Suprapubic skin (tissue), 4 donors: ENCODE measurements at places on chromosomes 1 and 21.

DNA sequence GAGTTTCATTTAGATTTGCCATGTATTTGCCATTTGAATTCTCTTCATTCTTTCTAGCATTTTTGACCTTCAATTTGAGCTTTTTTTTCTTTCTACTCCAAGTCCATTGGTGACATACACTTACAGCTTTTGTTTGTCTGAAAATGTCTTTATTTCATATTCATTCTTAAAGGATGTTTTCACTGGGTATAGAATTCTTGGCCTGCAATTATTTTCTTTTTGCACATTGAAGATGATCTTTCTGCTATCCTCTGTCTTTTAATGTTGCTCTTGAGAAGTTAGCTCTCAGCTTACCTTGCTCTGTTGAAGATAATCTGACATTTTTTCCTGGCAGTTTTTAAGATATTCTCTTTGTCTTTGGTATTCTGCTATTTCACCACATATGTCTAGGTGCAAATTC lies 16.6 kb upstream of the TINAGL1 start:
- no peaks in the 10 kb centered on the region for H3K36me3 ChIP-seq
- no peak for DNase-seq
- H3K27ac ChIP-seq, result no peak overlapping the region
- peaks cover 7% of the 10 kb centered on the region for H3K27me3 ChIP-seq
- H3K4me1 ChIP-seq, result peaks cover 4% of the 10 kb centered on the region

DNA sequence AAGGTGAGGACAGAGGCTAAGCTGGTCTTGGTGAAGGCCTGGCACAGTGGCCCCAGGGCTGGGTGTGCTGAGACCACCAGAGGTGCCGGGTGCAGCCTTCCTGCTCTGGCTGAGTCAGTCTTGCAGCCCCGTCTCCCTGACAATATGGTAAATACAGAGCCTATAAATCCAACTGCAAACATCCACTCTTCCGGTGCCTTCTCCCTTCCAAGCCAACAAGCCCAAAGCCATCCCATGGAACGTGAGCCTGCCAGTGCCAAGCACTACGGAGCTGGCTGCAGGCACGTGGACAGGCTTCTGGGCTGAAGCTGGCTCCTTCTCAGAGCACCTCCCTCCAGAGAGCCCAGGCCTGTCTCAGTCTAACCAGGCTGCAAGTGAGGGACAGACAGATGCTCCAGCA lies 70.0 kb downstream of the TRABD2B start:
- H3K27ac ChIP-seq, result peak overlapping the region; percentile 37
- peaks cover 3% of the 10 kb centered on the region for H3K27me3 ChIP-seq
- H3K4me3 ChIP-seq, result no peak overlapping the region
- DNase-seq, result no peak
- H3K4me1 ChIP-seq, result peaks cover 21% of the 10 kb centered on the region

GRCh38 chr1:21586846-21587601 lies 77.8 kb downstream of the ALPL start:
- DNase-seq, result no peak
- H3K4me1 ChIP-seq, result peaks cover 34% of the 10 kb centered on the region
- no peak overlapping the region for H3K4me3 ChIP-seq
- no peak overlapping the region for H3K27ac ChIP-seq
- peaks cover 36% of the 10 kb centered on the region for H3K27me3 ChIP-seq

DNA sequence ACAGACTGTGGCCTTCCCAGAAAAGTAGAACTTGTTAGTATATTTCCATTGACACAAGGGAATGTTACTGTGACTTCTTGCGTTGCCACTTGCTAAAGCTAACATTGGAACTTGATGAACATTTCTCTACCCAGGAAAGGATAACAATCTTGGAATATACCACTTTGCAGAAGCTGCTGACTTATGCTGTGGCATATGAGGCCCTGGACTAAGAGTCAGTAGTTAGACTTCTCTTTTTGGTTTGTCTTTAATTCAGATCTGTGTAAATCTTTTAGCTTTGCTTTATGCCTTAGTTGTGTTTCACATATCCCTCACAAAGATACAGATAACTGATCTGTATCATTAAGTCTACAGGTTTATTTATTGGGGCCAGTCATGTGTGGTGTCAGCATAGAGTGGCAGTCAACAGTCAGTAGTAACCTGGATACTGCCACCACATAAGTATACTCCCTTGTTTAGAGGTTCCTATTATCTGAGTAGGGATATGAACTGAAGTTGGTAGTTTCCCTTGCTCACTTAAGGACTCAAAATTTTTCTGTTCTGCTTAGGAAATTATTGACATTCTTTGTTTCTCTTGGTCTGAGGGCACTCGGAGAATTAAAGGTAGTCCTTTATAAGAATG lies 14.7 kb downstream of the RNF2 start:
- no peak for DNase-seq
- H3K27me3 ChIP-seq, result no peaks in the 10 kb centered on the region
- peaks cover 16% of the 10 kb centered on the region for H3K4me1 ChIP-seq

- H3K27ac ChIP-seq, result peak overlapping the region; percentile 42
- no peaks in the 10 kb centered on the region for H3K27me3 ChIP-seq
- H3K36me3 ChIP-seq, result no peaks in the 10 kb centered on the region
- H3K4me1 ChIP-seq, result peaks cover 10% of the 10 kb centered on the region
- H3K4me3 ChIP-seq, result no peak overlapping the region
Observed at GRCh38 chr1:111227851-111228747, 586 bp downstream of the CHI3L2 start.

DNA sequence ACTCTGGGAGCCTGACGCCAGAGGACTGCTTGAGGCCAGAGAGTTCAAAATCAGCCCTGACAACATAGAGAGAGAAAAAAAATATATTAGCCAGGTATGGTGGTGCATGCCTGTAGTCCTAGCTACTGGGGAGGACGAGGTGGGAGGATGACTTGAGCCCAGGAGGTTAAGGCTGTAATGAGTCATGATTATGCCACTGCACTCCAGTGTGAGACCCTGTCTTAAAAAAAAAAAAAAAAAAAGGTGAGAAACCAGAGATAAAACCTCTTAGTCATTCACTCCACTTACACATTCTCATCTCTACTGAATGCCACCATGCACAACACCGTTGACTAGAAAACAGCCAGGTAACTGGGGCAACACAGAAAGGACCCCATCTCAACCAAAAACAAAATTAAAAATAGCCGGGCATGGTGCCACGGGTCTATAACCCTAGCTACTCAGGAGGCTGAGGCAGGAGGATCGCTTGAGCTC lies 178.1 kb downstream of the SLC45A1 start:
- H3K36me3 ChIP-seq, result peaks cover 24% of the 10 kb centered on the region
- H3K27me3 ChIP-seq, result no peaks in the 10 kb centered on the region
- H3K27ac ChIP-seq, result peak overlapping the region; percentile 61
- no peak overlapping the region for H3K4me3 ChIP-seq
- peaks cover 19% of the 10 kb centered on the region for H3K4me1 ChIP-seq
- DNase-seq, result no peak

- H3K27ac ChIP-seq, result no peak overlapping the region
- no peak overlapping the region for H3K4me3 ChIP-seq
- peaks cover 45% of the 10 kb centered on the region for H3K36me3 ChIP-seq
Observed at GRCh38 chr21:41405321-41405720, 20.7 kb upstream of the MX1 start.

GRCh38 chr1:51172811-51173210 lies 63.3 kb upstream of the RNF11 start:
- DNase-seq, result no peak
- H3K4me1 ChIP-seq, result no peaks in the 10 kb centered on the region
- no peaks in the 10 kb centered on the region for H3K27me3 ChIP-seq
- no peak overlapping the region for H3K27ac ChIP-seq
- H3K36me3 ChIP-seq, result no peaks in the 10 kb centered on the region

- H3K27ac ChIP-seq, result no peak overlapping the region
- H3K4me1 ChIP-seq, result no peaks in the 10 kb centered on the region
- DNase-seq, result no peak
- H3K4me3 ChIP-seq, result no peak overlapping the region
Observed at GRCh38 chr1:166064313-166064926, 102.4 kb downstream of the FAM78B start.

DNA sequence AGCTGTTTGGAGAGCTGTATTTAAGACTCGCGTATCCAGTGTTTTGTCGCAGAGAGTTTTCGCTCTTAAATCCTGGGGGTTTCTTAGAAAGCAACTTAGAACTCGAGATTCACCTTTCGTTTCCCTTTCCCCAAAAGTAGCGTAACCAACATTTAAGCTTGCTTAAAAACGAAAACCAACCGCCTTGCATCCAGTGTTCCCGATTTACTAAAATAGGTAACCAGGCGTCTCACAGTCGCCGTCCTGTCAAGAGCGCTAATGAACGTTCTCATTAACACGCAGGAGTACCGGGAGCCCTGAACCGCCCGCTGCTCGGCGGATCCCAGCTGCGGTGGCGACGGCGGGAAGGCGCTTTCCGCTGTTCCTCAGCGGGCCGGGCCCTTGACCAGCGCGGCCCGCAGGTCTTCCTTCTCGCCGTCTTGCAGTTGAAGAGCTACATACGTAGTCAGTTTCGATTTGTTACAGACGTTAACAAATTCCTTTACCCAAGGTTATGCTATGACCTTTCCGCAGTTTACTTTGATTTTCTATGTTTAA lies 1.9 kb downstream of the OLIG1 start:
- H3K4me3 ChIP-seq, result peak overlapping the region; percentile 49
- H3K27me3 ChIP-seq, result peaks cover 100% of the 10 kb centered on the region
- peaks cover 25% of the 10 kb centered on the region for H3K4me1 ChIP-seq

GRCh38 chr1:61424382-61424781 lies 300.6 kb downstream of the TM2D1 start:
- peaks cover 8% of the 10 kb centered on the region for H3K36me3 ChIP-seq
- H3K4me3 ChIP-seq, result no peak overlapping the region
- no peak for DNase-seq
- H3K4me1 ChIP-seq, result peaks cover 17% of the 10 kb centered on the region

- no peak overlapping the region for H3K4me3 ChIP-seq
- no peak overlapping the region for H3K27ac ChIP-seq
- DNase-seq, result no peak
- peaks cover 5% of the 10 kb centered on the region for H3K4me1 ChIP-seq
- H3K27me3 ChIP-seq, result no peaks in the 10 kb centered on the region
- no peaks in the 10 kb centered on the region for H3K36me3 ChIP-seq
Observed at GRCh38 chr1:176789571-176790090, 326.7 kb downstream of the PAPPA2 start.

DNA sequence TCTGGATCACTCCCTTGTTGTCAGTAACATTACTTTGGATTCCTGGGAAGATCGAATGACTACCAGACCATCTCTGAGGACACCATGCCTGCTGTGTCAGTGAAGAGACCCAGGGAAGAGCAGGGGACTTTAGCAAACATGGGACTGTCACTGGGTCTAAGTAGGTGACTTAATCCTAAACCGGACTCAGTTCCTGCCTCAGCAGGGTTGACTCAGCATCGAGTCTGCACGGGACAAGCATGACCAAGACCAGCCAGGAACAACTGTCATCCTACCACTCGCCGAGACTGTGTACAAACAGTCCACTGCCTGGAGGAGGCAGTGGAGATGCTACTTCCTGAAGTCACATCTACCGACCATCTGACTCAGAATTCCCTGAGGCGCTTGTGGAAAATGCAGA lies 53.2 kb upstream of the RAB4A start:
- DNase-seq, result no peak
- H3K27ac ChIP-seq, result no peak overlapping the region
- no peaks in the 10 kb centered on the region for H3K36me3 ChIP-seq

DNA sequence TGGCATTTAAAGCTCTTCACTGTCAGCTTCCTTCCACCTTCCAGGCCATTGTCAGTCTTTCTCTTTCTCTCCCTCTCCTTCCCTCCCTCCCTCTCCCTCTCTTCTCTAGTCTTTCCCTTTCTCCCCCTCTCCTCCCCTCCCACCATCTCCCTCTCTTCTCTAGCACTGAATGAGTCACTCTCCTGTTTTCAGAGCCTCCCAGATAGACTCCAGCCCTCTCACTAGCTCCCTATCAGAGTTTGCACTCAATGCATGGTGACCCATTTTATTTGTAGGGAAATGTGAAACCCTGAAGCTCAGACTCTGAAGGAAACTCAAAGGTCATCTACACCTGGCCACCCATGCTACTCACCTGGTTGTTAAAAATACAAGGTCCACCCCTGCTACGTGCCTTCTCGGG lies 4.4 kb upstream of the MATN1 start:
- H3K4me1 ChIP-seq, result peaks cover 5% of the 10 kb centered on the region
- H3K4me3 ChIP-seq, result no peak overlapping the region
- peaks cover 39% of the 10 kb centered on the region for H3K36me3 ChIP-seq
- H3K27ac ChIP-seq, result no peak overlapping the region
- no peak for DNase-seq

GRCh38 chr1:112563341-112563740 lies 54.6 kb downstream of the WNT2B start:
- no peak overlapping the region for H3K4me3 ChIP-seq
- no peak overlapping the region for H3K27ac ChIP-seq
- H3K4me1 ChIP-seq, result no peaks in the 10 kb centered on the region

DNA sequence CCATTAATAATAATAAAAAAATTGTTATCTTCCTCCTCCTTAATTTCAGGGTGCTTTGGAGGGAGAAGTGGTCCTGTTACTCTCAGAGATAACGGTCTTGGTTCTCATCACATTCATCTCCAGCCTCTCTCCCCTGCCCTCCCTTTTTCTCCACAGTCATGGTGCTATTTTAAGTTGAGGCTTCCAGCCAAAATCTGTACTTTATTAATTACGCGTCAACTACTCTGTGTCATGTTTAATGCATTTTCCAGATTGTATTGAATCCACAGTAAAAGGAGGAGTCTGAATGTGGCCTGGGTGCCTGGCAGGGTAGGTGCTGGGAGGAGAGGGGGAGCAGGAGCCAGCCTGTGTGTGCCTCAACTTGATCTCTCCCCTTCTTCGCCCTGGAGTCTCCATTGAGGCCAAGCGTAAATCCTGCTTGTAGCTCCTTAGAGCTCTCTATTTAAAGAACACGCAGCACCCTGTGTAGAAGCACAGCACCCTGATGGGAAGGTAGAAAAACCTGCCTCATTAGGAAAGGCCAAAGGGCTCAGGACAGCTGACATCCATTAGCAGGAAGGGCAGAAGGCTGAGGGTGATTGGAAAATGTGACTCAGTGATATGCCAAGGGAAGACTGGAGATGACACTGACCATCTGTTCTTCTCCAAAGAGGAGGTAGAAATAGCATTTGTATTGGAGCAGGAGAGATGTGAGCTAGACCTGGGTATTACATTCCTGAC lies 82.4 kb downstream of the PLXNA2 start:
- H3K4me3 ChIP-seq, result no peak overlapping the region
- H3K27ac ChIP-seq, result peak overlapping the region; percentile 20
- no peaks in the 10 kb centered on the region for H3K36me3 ChIP-seq
- H3K4me1 ChIP-seq, result peaks cover 52% of the 10 kb centered on the region
- no peak for DNase-seq

GRCh38 chr1:26031611-26032220 lies 10.1 kb downstream of the EXTL1 start:
- no peaks in the 10 kb centered on the region for H3K27me3 ChIP-seq
- no peak for DNase-seq
- no peak overlapping the region for H3K27ac ChIP-seq
- H3K4me1 ChIP-seq, result peaks cover 17% of the 10 kb centered on the region
- no peak overlapping the region for H3K4me3 ChIP-seq

DNA sequence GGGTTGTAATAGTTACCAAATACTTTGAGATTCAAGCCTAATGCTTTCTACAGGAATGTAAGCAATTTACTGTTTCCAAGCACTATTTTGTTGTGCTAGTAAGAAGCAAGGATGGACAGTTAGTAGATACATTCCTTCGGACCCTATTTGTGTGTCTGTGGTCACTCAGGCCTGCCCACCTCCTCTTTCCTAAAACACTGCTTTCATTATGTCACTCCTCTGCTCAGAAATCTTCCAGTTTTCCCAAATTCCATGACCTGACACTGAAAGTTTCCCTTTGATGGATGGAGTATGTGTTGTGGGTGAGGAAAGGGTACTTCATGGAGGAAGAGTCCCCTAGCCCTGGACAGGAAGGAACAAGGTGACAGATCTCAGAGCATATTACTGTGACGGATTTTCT lies 141.1 kb downstream of the DISP1 start:
- no peak overlapping the region for H3K4me3 ChIP-seq
- no peak for DNase-seq

GRCh38 chr1:31460027-31460426 lies 47.0 kb downstream of the SERINC2 start:
- no peaks in the 10 kb centered on the region for H3K36me3 ChIP-seq
- DNase-seq, result no peak
- no peak overlapping the region for H3K4me3 ChIP-seq
- H3K27ac ChIP-seq, result no peak overlapping the region
